ENCODE measurements at places on chromosomes 6 and 20.
A peak's percentile ranks its signal among the peaks of the same experiment; 100 is the strongest.

- DNase-seq = no peak
Measured at GRCh38 chr6:5085648-5086293, 630 bp downstream of the PPP1R3G start.

DNA sequence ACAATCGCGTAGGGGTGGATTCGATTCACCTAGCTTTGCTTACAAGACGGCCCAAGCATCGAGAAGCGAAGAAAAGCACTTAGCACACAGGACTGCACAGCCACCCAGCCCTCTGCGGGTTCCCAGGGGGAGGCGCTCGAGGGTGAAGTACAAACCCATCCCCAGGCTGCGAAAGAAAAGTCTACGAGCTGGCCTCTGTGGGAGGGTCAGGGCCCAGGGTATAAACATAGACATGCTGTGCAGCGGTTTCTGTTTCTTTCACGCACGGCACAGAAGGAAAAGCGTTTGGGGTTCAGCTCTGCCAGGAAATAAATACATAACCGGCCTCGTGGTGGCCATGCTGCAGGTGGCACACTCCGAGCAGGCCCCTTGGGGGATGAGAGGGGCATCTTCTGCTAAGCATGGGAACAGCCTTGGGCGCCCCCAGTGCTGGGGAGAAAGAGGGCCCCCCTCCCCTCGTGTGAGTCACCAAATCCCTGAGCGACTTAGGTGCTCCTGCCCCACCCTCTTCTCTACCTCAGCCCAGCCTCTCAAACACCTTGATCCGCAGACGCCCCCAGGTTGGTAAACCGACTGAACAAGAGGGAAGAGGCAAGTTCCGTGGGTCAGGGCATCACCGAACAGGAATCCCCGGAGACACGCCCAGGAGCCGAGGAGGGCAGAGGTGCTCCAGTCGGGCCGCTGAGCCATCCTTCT, 91.6 kb upstream of the RIPOR2 start:
- DNase-seq = peak; percentile 53

DNA sequence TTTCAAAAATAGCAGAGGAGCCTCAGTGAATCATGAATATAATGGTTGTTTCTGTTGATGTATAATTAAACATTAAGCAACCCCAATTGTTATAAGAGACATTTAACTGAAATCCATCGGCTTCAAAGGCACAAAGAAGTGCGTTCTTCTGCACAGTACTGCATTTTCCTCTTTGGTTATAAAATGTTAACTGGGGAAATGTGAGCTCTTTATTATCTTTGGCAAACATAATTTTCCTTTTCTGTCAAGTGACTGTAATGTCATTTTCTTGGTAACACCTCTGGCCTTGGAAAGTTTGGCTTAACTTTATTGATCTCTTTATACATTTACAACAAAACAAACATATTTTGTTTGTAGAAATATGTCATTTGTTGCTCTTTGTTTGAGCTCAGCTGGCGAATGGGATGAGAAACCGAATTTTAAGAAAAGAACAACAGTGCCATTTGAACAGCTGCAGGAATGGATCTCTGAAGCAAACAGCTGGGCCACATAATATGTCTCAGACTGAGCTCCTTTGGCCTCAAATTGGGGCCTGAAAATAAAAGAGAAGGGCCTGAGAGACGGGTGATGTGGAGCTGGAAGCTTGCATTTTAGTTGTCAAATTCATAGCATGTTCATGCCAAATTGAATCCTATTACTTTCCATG, 427.0 kb upstream of the SPTLC3 start:
- DNase-seq = no peak

GRCh38 chr20:19701429-19701828, 56.6 kb upstream of the RIN2 start:
- DNase-seq = no peak

- DNase-seq = no peak
Measured at GRCh38 chr6:15881150-15881549, 218.3 kb upstream of the DTNBP1 start.

- no peak for DNase-seq
Measured at GRCh38 chr6:80402266-80402665, 295.8 kb downstream of the BCKDHB start.

GRCh38 chr6:14313248-14313647, 195.7 kb downstream of the CD83 start:
- no peak for DNase-seq

DNA sequence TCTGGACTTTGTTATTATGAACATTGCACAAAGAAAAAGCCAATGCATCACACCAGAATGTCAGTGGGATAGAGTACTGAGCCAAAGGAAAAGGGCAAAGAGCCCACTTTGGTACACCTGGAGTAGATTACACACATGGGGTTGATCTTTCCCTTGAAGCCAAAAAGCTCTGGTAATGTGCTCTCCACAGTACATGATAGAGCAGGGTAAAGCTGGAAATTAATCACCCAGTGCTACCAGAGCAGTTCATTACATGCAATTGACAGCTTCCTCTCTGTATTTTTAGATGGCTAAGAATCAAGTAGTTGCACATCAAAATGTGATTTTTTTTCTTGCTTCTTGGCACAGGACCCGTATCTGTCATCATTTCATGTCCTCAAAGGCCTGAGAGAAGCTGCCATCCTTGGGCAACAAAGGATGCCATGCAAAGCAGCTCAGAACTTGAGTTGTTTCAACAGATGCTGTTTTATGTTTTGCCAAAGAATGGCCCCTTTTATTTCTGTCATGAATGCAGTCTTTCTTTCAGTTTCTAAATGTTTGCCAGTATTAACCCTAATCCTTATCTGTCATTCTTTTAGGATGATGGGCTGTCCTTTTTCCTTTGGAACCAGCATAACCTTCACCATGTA, 88.1 kb downstream of the HDGFL1 start:
- DNase-seq = no peak

DNA sequence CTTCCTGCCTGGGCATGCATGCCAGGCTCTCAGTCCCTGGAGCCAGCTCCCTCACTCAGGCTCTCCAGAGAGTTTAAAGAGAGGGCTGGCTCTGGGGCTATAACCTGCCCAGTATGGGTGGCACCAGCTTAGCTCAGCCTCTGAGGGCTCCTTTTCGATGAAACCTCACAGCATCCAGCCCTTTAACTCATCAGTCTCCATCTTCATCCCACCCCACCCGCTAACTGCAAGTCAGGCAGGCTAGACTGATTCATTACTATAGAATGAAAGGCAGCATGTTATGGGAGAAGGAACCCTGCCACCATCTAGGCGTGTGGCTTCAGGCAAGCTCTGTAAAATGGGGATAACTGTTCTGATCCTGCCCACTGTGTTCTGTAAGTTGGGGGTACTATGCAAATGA, 53.5 kb downstream of the RAB44 start:
- no peak for DNase-seq

GRCh38 chr6:135018052-135018451, 36.6 kb downstream of the HBS1L start:
- DNase-seq = no peak

- DNase-seq = no peak
Measured at GRCh38 chr6:5610640-5611039, 349.3 kb downstream of the FARS2 start.

GRCh38 chr6:118277631-118278030, 270.5 kb upstream of the PLN start:
- DNase-seq = no peak

GRCh38 chr6:7000825-7001777, 106.7 kb upstream of the RREB1 start:
- DNase-seq = no peak

- no peak for DNase-seq
Measured at GRCh38 chr20:48645666-48646065, 182.1 kb downstream of the PREX1 start.

DNA sequence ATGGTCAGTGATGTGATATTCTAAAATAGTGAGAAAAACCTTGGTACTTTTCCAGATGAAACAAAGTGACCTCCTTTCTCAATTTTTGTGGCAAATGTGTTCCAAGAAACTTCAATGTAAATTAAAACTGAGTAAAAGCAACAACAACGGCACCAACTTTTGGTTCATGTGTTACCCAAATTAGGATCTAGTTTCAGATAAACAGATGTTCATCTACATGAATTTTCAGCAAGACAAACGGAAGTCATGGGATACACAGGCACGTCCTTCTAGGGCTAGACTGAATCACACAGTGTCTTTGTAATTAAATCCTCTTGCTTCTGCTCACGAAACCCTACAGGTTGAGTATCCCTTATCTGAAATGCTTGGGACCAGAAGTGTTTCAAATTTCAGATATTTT, 915.2 kb downstream of the TFAP2A start:
- no peak for DNase-seq

GRCh38 chr6:109690373-109690736, 647 bp downstream of the AK9 start:
- peak; percentile 54 for DNase-seq
